ENCODE measurements at places on chromosomes 4 and X.

DNA sequence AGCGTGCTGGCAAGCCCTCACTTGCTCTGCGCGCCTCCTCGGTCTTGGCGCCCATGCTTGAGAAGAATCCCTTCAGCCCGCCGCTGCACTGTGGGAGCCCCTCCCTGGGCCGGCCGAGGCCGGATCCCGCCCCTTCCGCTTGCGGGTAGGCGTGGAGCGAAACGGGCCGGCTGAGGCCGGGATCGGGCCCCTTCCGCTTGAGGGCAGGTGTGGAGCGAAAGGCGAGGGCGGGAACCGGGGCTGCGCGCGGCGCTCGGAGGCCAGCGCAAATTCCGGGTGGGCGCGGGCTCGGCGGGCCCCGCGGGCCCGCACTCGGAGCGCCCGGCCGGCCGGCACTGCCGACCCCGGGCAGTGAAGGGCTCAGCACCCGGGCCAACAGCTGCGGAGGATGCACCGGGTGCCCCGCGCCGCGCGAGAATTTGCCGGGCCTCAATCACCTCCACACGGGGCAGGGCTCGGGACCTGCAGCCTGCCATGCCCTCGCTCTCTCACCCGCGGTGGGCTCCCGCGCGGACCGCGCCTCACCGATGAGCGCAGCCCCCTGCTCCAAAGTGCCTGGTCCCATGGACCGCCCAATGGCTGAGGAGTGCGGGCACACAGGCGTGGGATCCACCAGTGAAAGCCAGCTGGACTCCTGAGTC, 58.1 kb upstream of the GBA3 start:
- DNase-seq = no peak

- DNase-seq = no peak
Observed at GRCh38 chrX:79259073-79259689, 108.0 kb downstream of the ITM2A start.

DNA sequence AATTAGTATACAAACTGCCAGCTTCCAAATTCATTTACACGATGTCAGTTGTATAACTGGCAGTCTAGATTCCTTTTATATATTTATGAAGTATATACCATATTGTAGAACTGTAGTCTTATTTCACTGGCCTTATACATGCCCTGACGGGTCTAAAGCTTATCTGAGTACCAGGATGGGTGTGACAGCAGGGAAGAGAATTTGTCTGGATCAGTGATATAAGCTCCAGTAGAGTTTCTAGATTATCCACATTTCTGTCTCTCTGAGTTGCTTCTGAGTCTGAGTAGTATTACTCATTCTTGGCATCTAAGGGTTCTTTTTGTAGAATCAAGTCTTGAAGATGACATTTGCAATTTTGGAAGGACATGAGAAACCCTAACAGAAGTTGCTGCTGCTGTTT, 101.3 kb downstream of the RPA4 start:
- peak; percentile 62 for DNase-seq

- DNase-seq = no peak
Observed at GRCh38 chrX:12488220-12488619, 303.0 kb upstream of the PRPS2 start.

DNA sequence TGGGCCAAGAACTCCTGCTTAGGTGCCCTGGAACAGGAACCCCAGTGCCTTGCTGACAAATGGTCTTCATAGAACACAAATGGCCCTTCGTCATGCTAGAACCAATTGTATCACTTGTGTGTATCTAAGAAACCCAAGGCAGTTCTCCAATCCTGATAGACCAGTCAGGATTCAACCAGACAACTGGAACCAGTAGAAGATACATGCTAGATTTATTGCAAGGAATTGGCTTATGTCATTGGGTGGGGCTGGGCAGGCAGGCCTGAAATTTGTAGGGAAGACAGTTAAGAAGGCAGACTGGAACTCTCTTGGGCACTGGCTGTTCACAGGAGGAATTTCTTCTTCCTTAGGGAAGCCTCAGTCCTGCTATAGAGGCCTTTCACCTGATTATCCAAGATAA, 17.0 kb upstream of the TBL1X start:
- DNase-seq = no peak

GRCh38 chr4:21768349-21769310, 179.9 kb downstream of the KCNIP4 start:
- DNase-seq = peak; percentile 53

GRCh38 chrX:78514852-78515251, 144.3 kb downstream of the RTL3 start:
- DNase-seq = no peak

- DNase-seq = no peak
Observed at GRCh38 chrX:123570011-123570590, 162.8 kb downstream of the THOC2 start.

GRCh38 chrX:12228862-12229261, 90.6 kb downstream of the FRMPD4 start:
- no peak for DNase-seq

- no peak for DNase-seq
Observed at GRCh38 chr4:25002681-25003080, 28.1 kb downstream of the LGI2 start.

DNA sequence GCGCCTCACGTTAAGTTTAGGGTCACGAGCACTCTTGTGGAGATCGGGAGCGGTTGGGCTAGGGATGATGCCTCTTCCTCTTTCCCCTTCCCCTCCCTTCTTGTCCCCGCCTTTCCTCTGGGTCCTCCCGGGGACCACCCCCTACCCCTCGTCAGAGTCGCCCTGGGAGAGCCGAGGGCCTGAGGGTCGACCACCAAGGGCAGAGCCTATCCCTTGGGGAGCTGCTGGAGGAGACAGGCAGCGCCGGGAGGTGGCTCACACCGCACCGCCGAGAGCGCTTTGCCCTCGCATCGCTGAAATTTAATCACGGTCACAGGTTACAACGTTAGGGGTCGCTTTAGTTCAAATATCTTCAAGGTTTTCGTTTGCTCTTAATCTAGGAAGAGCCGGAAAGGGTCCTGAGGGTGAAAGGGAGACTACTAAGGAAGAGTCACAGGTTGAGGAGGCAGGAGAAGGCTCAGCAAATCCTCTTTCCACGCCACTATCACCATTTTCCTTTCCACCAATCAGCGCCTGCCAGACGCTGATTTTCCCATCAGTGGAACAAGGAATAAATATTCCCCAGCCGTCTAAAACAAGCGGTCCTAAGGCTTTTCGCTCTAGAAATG, 528 bp upstream of the SNCA start:
- peak; percentile 64 for DNase-seq

- no peak for DNase-seq
Observed at GRCh38 chrX:2316534-2316933, 184.2 kb downstream of the DHRSX start.

DNA sequence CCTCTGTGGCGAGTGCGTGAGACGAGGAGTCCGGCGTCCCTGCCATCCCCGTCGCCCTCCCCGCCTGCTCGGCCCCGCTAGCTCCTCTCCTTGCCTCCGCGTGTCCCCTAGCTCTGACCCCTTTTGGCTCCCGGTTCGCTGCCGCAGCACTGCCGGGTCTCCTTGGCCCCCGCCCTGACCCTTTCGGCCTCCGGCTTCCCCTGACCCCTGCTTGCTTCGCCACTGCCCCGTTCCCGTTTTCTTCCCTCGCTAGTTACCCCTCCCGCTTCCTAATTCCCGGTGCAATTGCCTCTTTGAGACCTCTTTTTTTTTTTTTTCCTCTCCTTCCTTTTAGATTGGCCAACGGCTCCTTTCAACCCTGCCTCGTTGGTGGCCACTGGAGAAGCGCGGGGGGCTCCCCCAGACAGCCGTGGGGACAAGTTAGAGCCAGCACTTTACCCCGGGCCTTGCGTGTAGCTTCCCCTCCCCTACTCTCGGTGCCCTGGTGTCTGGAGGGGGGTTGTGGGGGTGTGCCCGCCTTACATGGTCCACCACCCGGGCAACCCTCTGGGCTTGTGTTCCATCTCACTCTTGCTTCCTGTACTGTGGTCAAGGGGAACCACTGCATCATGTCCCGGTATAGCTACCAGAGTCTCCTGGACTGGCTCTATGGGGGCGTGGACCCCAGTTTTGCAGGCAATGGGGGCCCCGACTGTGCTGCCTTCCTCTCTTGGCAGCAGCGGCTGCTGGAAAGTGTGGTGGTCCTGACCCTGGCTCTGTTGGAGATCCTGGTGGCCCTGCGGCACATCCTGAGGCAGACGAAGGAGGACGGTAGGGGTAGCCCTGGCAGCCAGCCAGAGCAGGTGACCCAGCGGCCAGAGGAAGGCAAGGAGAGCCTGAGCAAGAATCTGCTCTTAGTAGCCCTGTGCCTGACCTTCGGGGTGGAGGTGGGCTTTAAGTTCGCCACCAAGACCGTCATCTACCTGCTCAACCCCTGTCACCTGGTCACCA, 548 bp downstream of the TMEM164 start:
- peak; percentile 41 for DNase-seq

- DNase-seq = peak; percentile 16
Observed at GRCh38 chrX:58025979-58026378, 115.7 kb upstream of the ZXDA start.

- DNase-seq = peak; percentile 94
Observed at GRCh38 chrX:129905787-129906580, at the start of gene UTP14A. Gene UTP14A (plus strand): TSS chrX:129906164. CDS start chrX:129906211, 47 bp downstream.

- DNase-seq = no peak
Observed at GRCh38 chr4:58776627-58777026, 1666.4 kb upstream of the IGFBP7 start.

DNA sequence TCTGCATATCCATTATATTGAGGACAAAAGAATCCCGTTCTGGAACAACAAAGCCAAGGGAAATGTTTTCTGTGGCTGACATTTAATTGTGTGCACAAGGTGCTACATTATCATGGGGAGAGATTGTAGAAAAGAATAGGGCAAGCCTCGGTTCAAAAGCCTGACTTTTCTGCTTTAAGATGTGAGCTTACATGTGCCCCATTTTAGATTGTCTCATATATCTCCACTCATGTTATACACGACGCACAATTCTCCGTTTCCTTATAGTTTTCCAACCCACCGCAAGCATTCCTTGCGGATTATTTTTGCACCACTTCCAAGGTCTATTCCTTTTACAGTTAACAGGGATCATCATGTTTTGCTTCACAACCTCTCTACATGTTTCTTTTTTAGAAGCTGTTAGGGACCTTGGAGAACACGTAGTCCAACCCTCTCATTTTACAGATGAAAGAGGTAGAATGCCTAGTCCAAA, 99.6 kb upstream of the MAML3 start:
- DNase-seq = no peak

- no peak for DNase-seq
Observed at GRCh38 chrX:49784747-49785280, 44.3 kb upstream of the PAGE4 start.

- peak; percentile 75 for DNase-seq
Observed at GRCh38 chr4:1792832-1793495, at the start of gene FGFR3. Gene FGFR3 (plus strand): TSS chr4:1793293. CDS start chr4:1793935, 642 bp downstream.

DNA sequence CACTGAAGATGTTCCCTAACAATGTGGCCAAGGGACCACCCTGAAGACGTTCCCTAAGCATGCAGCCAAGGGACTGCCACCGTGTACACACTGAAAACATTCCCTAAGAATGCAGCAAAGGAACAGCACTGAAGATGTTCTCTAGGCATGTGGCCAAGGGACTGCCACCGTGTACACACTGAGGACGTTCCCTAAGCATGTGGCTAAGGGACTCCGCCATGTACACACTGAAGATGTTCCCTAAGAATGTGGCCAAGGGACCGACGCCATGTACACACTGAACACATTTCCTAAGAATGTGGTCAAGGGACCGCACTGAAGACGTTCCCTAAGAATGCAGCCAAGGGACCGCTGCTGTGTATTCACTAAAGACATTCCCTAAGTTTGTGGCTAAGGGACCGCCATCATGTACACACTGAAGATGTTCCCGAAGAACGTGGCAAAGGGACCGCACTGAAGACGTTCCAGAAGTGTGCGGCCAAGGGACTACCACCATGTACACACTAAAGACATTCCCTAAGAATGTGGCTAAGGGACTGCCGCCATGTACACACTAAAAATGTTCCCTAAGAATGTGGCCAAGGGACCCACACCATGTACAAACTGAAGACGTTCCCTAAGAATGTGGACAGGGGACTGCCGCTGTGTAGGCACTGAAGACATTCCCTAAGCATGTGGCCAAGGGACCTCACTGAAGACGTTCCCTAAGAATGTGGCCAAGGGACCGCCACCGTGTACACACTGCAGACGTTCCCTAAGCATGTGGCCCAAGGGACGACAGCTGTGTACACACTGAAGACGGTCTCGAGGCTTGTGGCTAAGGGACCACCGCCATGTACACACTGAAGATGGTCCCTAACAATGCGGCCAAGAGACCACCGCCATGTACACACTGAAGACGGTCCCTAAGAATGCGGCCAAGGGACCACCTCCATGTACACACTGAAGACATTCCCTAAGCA, 54.8 kb downstream of the DHRSX start:
- no peak for DNase-seq

DNA sequence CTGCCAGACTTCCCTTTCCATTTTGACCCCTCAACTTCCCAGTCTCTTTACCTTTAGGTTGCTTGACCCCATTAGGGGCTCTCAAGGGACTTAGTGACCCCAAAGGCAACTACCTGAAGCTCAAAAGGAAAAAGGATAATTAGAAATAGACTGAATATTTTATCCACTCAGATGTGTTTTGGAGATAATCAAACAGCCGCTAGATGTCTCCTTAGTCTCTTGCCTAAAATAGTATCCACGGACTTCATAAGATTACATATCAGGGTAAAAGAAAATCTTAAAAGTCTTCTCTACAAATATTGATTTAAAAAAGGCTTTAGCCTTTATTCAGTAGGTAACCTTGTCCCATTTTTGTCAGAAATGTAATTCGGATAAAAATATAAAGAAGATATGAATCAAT, 21.0 kb upstream of the RHOXF2 start:
- no peak for DNase-seq

- DNase-seq = no peak
Observed at GRCh38 chr4:1015179-1015578, 3.8 kb downstream of the FGFRL1 start.

DNA sequence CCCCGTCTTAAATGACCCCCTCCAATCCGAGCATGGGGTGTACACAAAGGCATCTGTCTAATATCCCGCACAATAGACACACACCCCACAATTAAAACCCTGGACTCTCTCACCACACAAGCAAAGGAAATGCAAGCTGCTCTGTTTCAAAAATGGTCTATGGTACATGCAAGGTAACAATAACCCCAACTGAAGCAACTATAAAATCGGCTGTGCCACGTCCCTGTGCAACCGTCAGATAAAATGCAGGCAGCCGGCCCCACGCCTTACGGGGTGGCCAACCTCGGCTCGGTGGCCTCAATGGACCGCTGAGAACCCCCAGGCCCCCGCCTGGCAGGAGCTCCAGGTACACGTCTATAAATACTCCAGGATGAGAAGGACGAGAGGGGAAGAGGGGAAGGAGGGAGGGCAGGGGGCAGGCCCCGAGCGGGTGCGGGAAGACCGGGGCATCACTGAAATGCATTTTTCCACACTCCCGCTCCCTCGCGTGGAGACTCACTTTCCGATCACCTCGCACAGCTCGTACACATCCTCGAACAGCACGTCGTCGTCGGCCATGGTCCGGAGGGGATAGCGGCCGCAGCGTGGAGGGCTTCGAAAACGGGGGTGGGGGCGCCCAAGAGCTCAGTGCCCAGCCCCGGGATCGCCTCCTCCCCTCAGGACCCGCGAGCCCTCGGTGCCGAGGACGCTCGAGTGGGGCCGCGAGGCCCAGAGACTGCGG, 763 bp downstream of the CASK start:
- DNase-seq = peak; percentile 28

- DNase-seq = peak; percentile 67
Observed at GRCh38 chrX:48937054-48937907, 18.5 kb upstream of the PIM2 start.

GRCh38 chr4:113635739-113636437, 125.7 kb downstream of the CAMK2D start:
- DNase-seq = no peak
